COLO829 (cell line): ENCODE measurements at places on chromosomes 2 and 18.

GRCh38 chr18:49878567-49879270, 65.4 kb upstream of the ACAA2 start:
- DNase-seq: no peak

- DNase-seq: no peak
These were observed 223.5 kb downstream of the HDAC4 start for GRCh38 chr2:239177325-239177724.

DNA sequence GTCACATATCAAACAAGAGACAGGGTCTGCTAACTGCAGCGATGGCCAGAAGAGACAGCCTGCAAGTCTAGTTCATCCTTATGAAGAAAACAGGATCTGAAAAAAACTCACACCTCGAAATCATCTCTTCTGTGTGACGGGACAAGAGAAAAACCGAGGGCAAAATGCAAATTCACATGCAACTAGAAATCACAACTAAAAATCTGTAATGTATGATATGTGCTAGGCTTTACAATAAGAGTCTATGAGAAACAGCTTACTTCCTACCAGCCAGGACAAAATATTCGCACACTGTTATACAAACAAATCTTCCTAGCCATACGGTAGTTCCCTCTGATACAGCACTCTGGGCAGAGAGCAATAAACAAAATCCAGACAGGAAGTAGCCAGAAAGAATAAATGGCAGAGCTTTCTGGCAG, 48.8 kb downstream of the ANKRD44 start:
- DNase-seq: no peak

GRCh38 chr2:88126772-88127637, 857 bp downstream of the FABP1 start:
- DNase-seq: no peak

GRCh38 chr2:217331523-217332416, 471.9 kb upstream of the TNP1 start:
- no peak for DNase-seq

- DNase-seq: no peak
These were observed 48.9 kb upstream of the ASXL2 start for GRCh38 chr2:25926984-25927756.

DNA sequence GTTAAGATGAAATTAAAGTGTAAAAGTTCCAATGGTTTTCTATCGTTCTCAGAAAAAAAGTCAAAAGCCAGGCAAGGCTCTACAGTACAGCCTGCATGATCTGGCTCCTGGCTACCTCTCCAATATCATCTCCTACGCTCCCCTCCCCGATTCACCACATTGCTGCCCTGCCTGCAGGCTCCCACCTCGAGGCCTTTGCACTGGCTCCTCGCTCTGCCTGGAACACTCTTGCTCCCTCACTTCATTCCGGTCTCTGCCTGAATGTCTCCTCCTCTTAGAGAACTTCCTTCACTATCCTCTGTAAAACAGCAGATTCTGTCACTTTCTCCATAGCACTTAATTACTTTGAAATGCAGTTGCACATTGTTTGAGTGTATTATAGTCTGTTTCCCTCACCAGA, 72.5 kb downstream of the KLF7 start:
- DNase-seq: no peak

DNA sequence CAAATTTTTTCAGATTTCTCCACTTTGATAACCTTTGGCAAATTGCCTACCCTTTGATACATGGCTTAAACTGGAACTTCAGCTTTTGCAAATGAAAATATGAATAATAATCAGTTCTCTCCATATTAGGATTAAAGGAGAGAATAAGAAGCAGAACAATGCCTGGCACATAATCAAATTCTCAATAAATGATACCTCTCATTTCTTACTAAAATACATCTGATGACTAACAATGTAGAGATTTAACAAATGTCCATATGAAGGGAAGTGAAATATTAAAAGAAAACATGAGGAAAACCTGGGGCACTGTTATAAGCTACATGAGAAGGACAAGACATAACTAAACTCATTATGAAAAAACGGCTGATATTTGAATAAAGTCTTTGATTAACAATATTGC, 1103.6 kb downstream of the LRP1B start:
- DNase-seq: no peak

- no peak for DNase-seq
These were observed 1.7 kb downstream of the HNRNPLL start for GRCh38 chr2:38600921-38601455.

DNA sequence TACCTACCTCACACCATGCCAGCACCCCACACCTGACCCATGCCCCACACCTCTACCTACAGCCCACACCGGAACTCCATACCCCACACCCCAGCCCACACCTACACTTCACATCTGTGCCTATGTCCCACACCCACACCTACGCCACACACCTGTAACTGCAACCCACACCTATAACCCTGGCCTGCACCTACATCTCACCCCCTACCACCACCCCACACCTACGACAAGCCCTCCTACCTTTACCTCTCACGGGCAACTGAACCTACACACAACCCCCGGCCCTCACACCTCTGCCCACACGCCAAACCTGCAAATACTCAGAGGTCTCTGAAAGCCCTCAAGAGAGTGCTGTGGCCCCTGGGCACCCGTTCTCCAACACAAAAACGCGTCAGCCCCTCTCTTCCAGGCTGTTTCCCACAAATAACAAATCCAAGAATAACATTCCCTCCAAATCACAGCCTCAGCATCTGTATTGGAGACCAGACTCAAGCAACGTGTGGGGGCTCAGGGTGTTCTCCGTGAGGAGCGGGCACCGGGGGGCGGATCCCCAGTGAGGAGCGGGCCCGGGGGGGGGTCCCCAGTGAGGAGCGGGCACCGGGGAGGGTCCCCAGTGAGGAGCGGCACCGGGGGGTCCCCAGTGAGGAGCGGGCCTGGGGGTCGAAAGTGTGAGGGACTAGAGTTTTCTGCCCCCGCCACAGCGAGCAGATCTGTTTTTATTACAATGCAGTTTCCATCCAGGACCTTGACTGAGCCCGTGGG, 33.4 kb downstream of the SLC66A2 start:
- no peak for DNase-seq

GRCh38 chr2:9394816-9395215, 28.5 kb downstream of the ITGB1BP1 start:
- no peak for DNase-seq

- no peak for DNase-seq
These were observed 573.8 kb downstream of the TSN start for GRCh38 chr2:122329278-122329677.

GRCh38 chr2:54573537-54573919, 117.4 kb downstream of the SPTBN1 start:
- no peak for DNase-seq

DNA sequence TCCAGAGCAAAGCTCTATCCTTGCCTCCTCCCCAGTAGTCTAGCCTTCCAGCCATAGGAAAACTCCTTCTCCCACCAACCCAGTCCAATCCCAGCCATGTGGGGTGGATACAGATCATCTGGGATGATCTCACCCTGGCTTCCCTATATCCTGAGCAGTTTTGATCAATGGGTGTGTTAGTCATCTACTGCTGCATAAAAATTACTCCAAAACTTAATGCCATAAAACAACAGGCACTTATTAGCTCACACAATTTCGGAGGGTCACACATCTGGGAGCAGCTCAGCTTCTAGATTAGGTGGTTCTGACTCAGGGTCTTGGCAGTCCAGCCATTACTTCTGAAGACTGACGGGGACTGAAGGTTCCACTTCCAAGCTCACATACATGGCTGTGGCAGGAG, 190.4 kb downstream of the SPP2 start:
- DNase-seq: no peak

DNA sequence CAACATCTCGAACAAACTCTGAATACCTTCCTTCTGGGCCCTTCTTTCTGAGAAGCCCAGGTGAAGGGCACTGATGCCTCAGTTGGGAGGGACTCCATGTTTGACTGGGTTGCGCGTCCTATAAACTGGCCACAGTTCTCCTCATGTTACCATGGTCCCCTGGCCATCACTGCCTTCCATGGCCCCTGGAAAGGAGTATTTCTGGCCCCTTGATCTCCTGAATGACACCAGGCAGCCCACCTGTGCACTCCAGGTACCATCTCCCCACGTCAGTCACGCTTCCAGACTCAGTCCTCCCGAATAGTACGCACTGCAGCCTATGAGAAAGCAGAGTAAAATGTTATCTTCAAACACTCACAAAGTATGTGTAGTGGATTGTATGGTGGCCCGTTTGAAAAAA, 73.9 kb downstream of the ACKR3 start:
- DNase-seq: no peak

DNA sequence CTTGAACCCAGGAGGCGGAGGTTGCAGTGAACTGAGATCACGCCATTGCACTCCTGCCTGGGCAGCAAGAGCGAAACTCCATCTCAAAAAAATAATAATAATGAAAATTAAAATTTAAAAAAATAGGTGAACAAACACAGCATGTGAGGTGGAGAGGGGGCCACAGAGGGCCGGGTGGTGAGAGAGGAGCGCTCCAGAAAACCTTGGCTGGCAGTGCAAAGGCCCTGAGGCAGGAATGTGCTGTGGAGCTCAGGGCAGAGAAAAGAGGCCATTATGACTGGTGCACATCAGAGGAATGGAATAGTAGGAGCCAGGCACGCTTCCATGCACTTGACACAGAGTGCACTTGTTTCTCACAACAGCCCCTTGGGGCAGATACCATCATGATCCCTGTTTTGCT, 21.6 kb upstream of the SCLY start:
- DNase-seq: no peak

DNA sequence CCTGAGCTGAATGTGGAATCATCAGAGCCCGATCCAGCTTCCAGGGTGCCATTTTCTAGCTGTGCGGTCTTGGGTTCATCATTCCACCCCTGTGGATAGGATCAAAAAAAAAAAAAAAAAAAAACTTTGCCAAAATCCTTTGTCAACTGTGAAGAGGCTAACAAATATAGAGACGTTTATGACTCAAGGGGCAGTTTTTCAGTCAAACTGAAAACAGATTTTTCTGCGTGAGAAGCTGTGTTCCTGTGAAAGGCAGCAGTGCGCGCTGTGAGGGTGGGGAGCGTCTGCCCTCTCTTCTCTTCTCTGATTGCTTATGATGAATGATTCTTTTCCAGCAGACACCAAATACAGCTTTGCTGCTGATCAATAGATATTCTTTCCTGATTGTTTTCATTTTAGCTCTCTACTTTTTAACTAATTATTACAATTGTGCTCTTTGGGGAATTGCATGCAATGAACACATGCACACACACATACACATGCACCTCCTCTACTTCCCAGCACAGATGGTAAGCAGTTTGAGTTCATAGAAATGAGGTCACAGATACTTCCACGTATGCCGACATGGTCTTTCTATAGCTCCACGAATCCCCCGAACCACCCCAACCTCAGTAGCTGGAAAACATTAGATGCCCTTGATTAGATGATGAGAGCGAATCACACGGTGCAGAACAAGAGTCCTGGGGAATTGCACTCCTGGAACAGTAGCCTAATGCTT, 175.4 kb downstream of the NRP2 start:
- no peak for DNase-seq

DNA sequence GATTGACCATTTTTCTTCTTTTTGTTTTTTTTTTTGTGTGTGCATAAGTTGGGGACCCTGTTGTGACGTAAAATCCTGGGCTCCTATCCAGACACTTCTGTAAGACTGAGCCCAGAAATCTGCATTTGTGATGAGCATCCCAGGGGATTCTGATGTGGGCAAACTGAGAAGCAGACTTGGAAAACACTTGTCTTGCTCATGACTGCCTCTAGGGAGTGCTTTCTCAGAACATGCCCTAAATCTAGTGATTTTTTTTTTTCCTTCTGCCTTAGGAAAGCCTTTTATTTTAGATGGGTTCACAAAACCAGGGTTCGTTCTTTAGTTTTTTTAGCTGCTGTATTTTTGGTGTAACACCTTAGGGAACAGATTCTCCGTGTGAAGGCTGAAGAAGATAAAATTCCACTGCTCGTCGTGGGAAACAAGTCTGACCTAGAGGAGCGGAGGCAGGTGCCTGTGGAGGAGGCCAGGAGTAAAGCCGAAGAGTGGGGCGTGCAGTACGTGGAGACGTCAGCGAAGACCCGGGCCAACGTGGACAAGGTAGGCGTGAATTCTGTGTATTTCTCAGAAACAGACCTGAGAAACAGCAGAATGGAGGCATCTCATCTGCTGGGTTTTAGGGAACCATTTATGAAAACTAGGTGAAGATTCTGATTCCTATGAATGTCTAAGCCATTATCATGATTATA, 36.7 kb downstream of the RALB start:
- DNase-seq: no peak

DNA sequence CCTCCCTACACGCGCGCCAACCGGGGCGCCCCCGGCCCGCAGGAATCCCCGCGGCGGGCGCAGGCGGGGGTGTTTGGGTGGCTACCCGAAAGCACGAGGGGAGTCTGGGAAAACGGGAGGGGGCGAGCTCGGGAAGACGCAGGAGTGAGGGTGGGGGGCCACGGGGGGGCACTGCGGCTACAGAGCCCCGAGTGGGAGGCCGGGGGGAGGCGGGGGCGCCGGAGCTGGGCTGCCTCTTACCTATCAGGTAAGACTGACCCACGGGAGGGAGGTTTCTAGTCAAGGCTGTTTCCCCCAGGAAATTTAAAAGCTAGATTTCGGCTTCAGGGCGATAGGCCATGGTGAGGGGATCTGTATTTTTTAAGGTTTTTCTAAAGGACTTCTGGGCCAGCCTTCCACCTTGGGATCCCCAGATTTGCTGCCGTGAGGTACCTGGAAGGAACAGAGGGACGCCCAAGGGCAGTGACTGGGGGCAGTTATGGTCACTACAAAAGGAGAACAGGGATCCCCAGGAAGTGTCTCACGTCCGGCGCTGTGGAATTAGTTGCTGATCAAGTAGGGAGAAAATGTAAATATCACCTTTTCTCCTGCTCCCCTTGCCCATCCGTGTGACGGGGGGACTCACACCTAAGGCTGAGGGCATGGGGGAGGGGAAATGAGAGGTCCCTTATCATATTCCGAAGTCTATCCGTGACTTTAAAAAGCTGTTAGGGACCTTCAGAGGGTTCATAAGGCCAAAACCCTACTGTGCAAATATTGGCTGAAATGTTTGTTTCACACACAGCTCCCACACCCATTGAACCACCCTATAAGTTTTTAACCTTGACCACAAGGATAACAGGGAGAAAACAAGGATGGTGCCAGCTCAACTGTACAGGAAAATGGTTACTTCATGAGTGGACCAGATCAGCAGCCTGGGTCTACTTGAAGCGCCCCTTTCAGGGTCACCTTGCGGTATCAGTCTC, 638 bp upstream of the IRS1 start:
- DNase-seq: no peak

- DNase-seq: peak; percentile 5
These were observed 180.9 kb downstream of the PDE1A start for GRCh38 chr2:182245963-182246362.

GRCh38 chr2:42029639-42030199, 18.1 kb upstream of the PKDCC start:
- DNase-seq: no peak

GRCh38 chr2:150621526-150622213, 134.2 kb upstream of the RND3 start:
- peak; percentile 88 for DNase-seq

GRCh38 chr2:158142165-158142564, 40.5 kb downstream of the UPP2 start:
- DNase-seq: no peak

GRCh38 chr18:75679331-75679730, 251.8 kb upstream of the SMIM21 start:
- no peak for DNase-seq
